A673 (cell line): ENCODE measurements at places on chromosomes 5 and 9.

- no peak for DNase-seq
Measured at GRCh38 chr5:93208141-93208751, 372.8 kb downstream of the NR2F1-AS1 start.

DNA sequence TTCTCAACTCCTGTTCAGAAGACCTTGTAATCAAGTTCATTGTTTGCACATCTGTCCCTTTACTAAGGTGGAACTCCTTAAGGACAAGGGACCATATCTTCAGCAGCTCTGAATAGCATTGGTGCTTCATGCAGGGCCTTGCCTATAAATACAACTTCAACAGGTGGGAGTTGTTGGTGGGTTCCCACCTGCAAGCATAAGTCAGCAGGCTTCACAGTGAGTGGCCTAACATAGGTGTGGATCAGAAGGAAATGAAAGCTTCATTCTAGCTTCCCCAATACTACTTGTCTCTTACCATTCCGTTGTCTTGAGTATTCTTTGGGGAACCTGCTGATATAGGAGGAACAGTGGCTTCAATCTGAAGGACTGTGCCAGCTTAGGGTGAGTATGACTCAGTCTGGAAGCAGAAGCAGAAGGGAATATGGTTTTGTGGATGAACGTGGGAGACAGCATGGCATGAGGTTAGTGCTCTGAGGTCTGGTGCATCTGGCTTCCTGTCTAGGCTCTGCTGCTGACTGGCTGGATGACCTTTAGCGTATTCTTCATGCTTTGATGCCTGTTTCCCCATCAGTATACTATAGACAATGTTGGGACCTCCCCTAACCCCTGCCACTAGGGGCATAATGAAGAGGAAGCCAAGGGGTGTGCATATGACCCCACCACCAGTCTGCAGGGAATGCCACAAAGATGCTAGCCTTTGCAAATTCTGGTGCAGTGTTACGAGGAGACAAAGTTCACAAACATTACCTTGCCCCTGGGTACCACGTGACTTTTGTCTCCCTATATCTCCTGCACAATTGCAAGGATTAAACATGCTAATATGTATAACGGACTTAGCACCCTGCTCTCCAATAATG lies 192.3 kb downstream of the PALM2AKAP2 start:
- DNase-seq = no peak

DNA sequence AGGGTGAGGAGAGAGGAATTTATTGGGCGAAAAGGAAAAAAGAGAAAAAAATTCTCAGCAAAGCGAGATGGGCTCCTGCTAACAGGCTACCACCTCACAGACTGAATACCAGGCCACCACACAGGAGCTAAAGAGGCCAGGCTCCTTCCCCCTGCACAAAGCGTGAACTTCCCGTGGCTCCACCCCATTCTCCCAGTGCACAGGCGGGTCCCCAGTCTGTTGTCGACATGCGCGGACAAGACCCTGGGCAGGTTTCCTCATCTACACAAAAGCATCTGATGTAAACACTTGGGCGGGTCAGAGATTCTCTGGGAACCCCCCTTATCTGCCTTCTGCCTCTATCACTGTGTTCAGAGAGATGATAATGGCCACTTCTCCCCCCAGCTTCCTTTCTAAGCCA lies 34.2 kb downstream of the IL31RA start:
- DNase-seq = no peak

- DNase-seq = no peak
Measured at GRCh38 chr5:151897020-151897552, 27.6 kb downstream of the GLRA1 start.

DNA sequence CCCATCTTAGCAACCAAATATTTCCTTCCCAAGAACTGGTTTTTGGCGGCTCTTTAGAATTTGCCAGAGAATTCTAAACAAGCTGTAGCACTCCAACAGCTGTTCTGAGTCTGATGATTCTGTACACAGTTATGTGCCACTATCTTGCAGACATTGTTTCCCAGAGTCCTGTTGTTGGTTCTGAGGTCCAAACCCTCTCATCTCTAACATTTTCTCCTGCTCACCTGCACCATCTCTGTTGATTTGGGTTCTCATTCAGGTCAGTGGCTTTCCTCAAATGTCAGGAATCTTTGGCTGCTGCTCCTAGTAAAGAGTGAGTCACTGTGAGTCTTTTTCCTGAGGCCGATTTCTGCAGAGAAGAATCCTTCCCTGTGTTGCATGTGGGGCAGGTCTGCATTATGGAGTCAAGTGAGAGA lies 50.0 kb downstream of the CAMSAP1 start:
- DNase-seq = no peak

GRCh38 chr9:114538241-114538640 lies 33.0 kb upstream of the WHRN start:
- DNase-seq = peak; percentile 9

GRCh38 chr5:177385720-177386119 lies 1.5 kb downstream of the SLC34A1 start:
- no peak for DNase-seq

- DNase-seq = peak; percentile 74
Measured at GRCh38 chr5:138077064-138077696, 6.7 kb upstream of the WNT8A start.

DNA sequence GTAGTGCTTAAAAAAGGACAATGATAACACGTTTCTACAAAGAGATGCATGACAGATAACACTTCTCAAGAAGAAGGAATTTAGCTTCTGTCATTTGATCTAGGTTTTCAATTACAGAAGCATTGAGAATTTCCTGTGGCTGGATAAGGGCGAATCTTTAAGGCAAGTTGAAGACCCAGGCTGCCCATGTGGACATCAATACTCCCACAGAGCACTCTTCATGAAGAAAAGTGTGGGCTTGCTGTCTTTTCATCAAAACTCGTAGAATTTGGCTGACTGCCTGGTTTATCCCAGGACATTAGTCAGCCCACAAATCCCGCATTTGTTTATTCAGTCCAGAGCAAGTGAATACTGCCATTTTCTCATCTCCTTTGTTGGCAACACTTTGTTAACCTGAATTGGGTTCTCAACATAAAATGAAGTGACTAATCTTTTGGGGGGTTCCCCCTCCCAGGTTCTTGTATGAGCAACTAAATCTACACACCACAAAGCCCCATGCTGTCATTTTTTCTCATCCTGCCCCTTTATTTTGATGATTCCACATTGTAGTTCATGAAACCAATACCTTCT lies 43.4 kb upstream of the CDKN2B start:
- no peak for DNase-seq

DNA sequence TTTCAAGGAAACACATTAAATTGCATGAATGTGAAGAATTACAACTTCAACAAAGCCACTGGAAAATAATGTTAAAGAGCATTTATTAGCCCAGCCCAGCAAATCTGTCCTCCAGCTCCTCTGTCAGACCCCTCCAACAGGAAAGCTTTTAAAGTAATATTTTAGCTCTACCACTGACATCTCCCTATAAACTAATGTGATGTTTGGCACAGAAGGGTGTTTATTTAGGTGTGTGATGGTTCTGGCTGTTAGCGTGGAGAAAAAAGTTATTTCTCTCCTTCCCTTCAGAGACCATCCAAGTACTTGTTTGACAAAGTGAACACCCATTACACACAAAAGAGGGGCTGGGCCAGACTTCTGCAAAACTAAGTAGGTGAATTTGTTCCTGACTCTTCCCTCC lies 111.9 kb upstream of the TARS1 start:
- no peak for DNase-seq

GRCh38 chr5:26482810-26483375 lies 555.5 kb downstream of the CDH9 start:
- DNase-seq = peak; percentile 70

- DNase-seq = no peak
Measured at GRCh38 chr5:158264264-158264663, 405.3 kb upstream of the CLINT1 start.

DNA sequence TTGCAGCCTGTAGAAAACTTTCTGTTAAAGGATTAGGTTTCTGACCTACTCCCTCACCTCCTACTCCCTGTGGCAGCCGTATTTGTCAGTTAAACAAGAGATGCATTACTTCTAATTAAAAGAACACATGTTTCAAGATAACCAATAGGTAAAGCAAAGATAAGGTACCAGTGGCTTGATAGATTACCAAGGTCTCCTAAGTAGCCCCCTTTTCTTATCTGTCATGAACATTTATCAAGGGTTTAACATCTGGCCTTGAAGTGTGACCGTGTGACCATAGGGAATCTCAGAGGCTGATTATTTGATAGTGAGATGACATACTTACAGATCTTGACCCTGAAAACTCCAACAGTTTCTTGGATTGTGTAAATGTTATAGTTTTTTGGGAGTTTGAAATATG lies 764.0 kb upstream of the EDIL3 start:
- DNase-seq = no peak

DNA sequence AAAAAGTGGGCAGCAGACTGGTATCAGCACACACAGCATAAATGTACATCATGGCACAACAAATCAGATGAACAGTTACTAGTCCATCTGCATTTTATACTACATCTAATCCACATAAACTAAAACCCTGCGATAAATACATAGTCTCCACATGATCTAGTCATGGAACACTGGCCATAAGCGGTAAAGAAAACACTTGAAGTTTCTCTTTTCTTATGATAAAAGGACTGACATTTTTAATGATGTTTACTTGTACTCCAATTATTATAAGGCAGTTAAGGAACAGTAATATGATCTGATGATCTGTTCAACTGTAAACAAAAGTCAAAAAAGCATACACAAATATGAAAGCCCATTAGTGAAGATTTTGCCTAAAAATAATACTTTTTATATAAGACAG lies 112.5 kb downstream of the MPDZ start:
- DNase-seq = no peak

- DNase-seq = no peak
Measured at GRCh38 chr5:167375125-167375524, 916.3 kb upstream of the WWC1 start.

DNA sequence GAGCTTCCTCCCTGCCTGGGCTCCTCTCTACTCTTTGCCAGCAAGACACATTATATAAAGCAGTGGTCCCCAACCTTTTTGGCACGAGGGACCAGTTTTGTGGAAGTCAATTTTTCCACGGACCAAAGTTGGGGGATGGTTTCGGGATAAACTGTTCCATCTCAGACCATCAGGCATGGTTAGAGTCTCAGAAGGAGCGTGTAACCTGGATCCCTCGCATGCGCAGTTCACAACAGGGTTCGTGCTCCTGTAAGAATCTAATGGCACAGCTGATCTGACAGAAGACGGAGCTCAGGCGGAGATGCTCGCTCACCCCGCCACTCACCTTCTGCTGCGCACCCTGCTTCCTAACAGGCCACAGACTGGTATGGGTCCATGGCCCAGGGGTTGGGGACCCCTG lies 142.8 kb downstream of the LIFR start:
- no peak for DNase-seq

DNA sequence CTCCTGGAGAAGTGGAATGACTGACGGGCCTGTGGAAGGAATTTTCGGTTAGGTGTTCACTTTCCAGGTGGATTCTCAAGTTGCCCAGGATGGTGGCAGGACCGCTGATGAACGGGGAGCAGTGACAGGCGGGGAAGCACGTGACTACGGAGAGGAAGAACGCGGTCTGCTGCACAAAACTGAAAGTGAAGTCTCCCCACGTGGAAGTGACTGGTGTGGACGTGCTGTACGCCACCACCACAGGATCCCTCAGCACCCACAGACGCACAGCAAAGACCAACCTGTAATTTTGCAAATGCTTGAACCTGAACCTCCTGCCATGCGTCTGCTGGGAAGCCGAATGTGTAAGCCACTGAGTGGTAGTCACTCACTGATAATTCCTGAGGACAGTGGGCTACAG lies 51.4 kb downstream of the RNF130 start:
- DNase-seq = no peak

DNA sequence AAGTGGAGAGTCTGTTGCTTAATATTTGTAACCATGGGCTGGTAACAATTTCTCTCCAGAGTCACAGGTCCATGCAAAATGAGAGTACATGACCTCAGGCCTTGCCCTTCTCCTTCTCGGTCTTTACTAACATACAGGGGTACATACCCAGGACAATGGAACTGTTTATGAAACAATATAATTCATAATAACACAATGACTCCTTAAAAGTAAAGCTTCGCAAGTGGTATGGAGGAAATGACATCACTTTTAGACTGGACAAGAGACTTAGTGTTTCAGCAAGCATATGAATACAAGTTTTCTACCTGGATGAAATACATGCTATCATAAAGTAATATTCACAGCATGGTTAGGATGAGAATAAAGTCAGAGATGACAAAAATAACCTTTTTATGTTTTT lies 386.6 kb downstream of the PLK2 start:
- no peak for DNase-seq

DNA sequence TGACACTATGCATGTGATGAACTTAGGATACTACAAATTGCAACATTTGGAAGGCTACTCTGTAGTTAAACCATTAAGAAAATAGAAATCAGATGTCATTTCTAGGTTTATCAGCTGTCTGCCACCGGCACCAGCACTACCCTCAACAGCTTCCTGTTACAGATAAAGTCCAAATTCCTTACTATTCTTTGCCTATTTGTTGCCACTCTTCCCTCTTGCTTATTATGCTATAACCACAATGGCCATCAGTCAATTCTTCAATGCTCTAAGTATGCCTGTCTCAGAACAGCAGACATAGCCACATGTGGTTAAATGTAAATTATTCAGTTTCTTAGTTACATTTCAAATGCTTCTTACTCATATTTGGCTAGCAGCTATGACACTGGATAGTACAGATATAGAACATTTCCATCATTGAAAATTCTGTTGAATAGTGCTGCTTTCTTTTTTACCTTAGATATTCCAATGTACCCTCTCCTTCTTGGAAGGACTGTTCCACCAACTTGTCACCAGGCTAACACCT lies 21.0 kb downstream of the DHX29 start:
- DNase-seq = no peak

DNA sequence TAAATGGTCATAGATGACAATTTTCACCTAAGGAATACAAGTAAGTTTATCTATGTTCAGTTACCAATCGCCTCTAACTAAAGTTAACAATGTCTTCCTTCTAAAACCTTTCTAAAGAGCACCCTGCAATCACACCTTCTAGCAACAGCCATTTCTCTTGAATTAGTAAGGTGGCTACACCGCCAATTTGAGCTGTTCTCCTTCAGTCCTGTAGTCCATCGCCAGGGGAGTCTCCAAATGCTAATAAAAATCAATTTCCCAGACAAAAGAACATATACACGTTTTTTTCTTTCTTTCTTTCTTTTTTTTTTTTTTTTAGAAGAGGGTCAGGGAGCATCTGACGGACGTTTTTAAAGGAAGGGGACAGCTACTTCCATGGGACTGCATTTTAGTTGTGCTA lies 729 bp upstream of the RORB start:
- DNase-seq = no peak

- no peak for DNase-seq
Measured at GRCh38 chr5:116472274-116472673, 102.3 kb downstream of the SEMA6A start.

DNA sequence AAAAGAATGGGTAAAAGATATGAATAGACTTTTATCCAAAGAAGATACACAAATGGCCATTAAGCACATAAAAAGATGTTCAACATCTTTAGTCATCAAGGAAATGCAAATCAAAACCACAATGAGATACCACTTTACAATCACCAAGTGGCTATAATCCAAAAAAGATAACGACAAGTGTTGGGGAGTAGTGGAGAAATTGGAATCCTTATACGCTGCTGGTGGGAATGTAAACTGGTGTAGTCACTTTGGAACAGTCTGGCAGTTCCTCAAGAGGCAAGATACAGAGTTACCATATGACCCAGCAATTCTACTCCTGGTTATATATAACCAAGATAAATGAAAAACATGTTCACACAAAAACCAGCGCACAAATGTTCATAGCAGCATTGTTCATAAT lies 234.9 kb downstream of the SPATA31D1 start:
- no peak for DNase-seq
